ENCODE measurements at places on chromosomes 13 and 19. TPM values are rescaled to one million over a fixed set of nuclear protein-coding genes. Genes with fewer than 3 reads are reported as not detected.

The ADGRE1 gene
- total RNA-seq, result 0.15 TPM

GRCh38 chr19:30102239-30102638 lies 160.2 kb downstream of the URI1 start:
- no peak for DNase-seq

DNA sequence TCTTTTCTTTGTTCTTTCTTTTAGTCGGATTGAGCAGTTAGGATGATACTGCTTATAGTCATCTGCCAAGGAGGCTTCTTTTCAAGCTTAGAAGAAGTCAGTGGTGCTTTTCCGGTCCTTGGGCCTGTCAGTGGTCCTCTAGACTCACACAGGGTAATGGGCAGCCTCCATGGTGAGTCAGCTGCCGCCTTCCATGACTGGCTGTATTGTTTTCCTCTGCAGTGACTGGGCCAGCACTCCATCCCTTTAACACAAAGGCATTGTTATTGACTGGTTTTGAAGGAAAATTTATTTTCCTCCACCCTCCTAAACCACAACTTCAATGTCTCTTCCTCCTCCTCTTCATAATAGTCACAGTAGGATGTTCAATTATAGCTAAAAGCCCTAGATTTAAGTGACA lies 47.1 kb upstream of the CNMD start:
- DNase-seq, result no peak

DNA sequence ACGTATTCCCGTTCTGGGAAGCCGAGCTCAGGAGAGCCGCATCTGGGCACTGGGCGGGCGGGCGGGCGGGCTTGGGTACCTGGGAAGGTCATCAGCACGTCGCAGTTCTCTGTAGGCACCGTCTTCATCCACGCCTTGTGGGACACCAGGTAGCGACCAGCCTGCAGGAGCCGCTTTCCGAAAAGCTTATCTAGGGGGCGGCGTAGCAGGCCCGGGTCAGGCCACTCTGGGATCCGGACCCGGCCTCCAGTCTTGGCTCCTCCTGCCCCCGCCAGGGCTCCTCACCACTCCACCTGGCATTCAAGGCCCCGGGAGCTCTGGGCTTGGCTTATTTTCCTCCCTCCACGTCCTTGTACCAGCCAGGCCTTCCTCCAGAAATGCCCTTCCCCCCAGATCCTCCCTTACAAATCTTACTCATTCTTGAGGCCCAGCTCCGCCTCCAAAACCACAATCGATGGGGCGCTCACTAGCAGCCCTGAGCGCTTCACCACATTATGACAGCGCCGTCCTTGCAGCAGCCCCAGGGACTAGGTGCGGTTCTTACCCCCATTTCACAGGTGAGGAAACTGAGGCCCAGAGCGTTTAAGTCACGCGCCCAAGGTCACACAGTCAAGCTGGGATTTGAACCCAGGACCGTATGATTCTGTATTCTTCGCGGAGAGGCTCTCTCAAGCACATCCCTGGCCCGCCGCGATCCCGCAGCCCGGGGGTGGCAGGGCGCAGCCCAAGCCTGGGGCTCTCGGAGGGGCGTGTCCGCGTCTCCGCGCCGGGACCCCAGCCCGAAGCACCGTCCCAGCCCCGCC lies 843 bp downstream of the ANO8 start:
- DNase-seq, result peak; percentile 45

DNA sequence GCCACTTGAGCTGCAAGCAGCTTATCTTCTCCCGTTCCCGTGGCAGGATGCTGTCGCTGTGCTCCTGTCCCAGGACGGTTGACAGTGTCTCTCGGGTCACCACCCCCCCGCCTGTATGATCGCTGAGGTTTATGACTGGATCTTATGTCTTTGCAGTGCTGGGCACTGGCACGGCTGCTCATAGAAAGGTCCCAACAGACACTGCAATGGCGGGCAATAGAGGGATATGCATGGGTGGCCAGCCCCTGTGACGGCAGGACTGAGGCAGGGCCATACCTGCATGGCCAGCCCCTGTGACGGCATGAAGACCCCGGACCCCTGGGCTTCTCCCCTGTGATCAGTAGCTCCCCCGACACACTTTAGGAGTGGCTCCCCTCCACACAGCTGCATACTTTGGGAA lies 307.2 kb downstream of the TEX29 start:
- no peak for DNase-seq

The ZNF558 gene
- 23.2 TPM for total RNA-seq

DNA sequence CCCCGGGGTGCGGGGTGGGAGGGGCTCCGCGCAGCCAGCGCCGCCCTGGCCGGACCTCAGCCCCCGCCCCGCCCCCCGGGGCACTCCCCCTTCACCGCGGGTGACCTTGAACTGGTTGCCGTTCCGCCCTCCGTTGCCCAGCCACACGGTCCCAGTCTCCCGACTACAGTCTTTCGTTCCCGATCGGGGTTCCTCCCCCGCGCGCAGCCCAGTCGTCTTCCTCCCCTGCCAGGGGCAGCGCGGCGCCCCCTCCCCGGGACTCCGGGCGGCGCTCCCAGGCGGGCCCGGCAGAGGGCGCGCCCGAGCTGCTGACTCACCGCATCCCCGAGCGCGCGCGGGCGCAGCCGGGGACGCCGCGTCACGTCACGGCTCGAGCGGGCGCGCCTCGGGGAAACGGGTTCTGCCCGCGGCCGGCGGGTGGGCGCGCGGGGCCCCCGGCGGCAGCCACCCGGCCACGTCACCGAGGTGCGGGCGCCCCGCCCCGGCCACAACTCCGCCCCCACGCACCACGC lies 459 bp downstream of the MIDN start:
- peak; percentile 91 for DNase-seq

DNA sequence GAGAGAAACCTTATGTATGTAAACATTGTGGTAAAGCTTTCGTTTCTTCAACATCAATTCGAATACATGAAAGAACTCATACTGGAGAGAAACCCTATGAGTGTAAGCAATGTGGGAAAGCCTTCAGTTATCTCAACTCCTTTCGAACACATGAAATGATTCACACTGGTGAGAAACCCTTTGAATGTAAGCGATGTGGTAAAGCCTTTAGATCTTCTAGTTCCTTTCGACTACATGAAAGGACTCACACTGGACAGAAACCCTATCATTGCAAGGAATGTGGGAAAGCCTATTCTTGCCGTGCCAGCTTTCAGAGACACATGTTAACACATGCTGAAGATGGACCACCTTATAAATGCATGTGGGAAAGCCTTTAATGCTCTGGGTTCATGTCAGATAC lies 24.7 kb downstream of the ZNF136 start:
- DNase-seq, result no peak

DNA sequence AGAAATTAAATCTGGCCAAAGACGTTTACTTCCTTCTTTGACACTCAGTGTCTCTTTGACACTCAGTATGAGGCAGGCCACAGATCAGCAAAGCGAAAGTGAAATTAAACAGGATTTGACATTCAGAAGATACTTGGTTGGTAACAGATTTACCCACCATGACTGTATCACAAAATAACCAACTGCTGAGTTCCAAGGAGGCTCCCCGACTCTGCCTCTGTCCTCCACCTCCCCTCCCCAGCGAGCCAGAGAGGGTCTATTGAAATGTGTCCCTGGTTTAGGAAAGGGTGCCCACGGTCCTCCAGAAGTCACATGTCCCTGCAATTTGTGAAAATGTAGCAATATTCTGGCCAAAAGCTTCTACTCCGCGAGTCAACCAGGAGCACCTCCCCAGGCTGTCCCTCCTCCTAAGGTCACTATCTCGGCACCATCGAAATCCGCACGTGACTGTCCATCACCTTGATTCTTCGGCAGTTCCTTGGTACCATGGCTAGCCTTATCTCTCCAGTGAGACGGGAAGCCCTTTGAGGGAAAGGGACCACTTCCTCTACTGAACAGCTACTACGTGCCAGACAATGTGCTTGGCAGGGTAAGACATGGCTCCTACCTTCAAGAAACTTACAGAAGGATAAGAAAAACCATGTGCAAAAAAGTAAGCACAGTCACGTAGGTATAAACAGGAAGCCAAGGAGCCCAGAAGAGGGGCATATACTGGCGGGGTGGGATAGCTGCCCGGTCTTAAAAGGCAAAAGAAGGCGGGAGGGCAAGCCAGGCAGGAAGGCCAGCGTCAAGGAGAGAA lies 1.5 kb downstream of the N4BP2L1 start:
- DNase-seq, result peak; percentile 34

DNA sequence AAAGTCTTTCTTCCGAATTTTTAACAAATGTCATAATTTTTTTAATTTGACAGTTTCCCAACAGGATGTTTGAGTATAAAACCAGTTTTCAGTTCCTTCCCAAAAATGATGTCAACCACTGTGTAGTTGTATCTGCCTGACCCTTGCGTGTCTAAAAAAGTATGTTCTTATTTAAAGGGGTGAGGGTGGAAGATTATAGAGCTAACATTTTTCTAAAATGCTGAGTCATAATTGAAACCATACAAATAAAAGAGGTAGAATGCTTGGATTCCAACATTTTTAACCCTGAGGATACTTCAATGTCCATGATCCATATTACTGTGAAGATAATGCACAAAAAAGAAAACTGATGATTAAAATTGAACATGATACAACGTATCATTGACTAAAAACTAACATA lies 1388.8 kb downstream of the UQCRFS1 start:
- no peak for DNase-seq

The OR7A5 gene
- total RNA-seq, result not detected

DNA sequence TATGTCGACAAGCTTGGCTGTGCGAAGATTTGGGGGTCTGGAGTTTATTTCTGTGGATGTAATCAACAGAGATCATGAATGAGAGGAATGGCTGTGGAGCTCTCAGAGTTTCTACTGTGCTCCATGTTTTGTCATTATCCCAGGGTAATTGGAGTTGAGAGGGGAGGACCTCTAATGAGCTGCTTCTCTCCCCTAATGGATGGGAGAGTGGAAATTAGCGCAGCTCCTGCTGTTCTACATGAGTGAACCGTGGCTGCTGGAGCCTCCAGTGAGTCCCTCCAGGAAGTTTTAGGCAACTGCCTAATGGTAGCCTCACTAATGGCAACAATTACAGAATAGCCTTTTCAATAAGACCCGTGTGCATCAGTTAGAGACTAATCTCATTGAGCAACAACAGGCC lies 31.3 kb upstream of the FGF9 start:
- DNase-seq, result no peak

GRCh38 chr19:33108161-33108560 lies 23.8 kb upstream of the WDR88 start:
- no peak for DNase-seq

The KLF5 gene
- 0.69 TPM for total RNA-seq

GRCh38 chr19:41904118-41904870 lies 21.3 kb downstream of the ARHGEF1 start:
- no peak for DNase-seq

DNA sequence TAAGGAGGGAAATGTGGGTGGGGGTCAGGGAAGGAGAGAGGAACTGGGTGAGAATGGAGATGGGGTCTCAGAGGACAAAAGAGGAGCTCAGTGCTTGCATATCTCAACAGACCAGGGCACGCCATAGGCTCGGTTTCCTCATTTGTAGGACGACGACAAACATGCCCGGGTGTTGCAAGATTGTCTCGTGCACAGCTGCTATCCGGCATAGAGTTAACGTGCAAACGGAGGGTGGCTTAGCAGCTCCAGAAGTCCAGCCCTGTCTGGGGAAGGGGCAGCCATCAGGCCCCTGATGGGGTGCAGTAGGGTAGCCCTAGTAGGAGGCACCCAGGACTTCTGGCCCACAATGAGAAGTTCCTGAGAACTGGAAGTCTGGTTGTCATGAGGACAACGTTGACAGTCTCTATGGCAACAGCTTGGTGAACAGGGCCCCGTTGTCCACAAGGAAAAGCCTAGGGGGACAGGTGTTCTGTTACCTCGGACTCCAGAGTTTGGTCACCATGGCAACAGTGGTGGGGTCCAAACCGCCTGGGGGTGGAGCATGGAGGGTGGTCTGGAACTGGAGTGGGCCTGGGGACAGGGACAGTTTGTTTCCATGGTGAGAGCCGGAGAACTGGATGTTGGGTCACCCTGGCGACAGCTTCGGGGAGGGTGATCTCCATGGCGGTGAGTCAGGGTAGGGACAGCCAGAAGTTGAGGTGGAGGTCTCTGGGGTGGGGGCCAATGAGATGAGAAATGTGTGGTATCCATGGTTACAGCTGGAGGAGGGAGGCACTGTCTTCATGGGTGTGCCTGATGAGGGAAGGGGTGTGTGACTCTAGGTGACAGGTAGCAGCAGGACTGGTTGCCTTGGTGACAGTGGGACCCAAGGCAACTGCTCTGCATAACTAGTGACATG lies 16.8 kb downstream of the TM6SF2 start:
- no peak for DNase-seq

DNA sequence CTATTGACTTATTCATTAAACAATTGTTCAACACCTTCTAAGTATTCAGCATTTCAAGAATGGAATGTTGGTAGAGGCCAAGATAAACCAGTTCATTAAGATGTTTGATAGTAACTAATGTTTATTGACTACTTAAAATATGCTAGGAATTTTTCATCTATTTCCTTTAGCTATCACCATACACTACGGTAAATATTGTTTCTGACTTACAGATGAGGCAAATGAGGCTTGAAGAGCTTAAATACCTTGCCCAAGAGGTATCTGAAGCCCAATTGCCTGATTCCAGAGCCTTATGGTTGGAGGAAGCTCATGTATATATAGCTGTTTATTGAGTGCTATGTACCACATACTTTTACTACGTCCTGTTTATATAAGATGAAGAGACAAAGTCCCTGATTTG lies 286.2 kb downstream of the NDFIP2 start:
- no peak for DNase-seq

DNA sequence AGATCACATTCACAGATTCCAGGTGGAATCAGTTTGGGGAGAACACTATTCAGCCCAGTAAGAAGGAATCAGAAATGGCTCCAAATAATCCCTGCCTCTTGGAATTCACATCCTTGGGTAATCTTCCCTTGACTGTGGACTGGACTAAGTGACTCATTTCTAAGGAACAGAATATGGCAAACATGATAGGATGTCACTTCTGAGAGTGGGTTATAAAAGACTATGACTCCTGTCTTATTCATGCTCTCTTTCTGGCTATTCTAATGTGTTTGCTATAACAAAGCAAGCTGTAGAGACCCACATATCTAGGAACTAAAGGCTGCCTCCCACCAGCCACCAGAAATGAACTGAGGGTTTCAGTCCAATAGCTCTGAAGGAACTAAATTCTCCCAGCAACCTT lies 37.8 kb downstream of the MBD3L2B start:
- DNase-seq, result no peak

GRCh38 chr13:27014406-27015359 lies 156.9 kb downstream of the USP12 start:
- DNase-seq, result no peak

DNA sequence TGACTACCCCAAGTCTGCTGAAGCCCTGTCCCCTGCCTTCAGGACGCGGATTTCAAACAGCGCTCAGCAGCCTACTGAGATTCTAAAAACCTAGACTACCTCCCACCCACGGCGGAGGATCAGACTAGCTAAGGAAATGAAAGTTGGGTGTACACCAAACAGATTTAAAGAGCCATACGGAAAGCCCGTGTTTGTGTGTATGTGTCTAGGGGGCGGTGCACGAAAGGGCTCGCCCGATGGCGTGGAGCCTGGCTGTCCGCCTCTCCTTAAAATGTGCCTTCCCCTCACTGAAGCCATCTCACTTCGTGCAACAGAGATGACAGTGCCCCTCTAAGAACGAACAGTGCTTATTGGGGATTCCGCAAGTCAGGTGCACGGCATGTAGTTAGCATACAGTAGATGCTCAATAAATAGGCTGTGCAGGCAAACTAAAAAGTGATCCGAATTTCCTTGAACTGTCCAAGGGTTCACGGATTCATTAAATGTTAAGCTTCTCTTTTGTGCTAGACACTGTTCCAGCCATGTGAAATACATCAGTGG lies 639 bp downstream of the LENG1 start:
- DNase-seq, result no peak

Data from activated B cell treated with CpG ODN at 0.5 μM for 24 hours (primary cell).